Sigmoid colon (tissue), 7 donors: ENCODE measurements at places on chromosomes 16 and 17. TPM values are rescaled to one million over a fixed set of nuclear protein-coding genes. Genes with fewer than 3 reads are reported as not detected.

The ACSM2A gene
- not detected for total RNA-seq

The TBKBP1 gene
- total RNA-seq: 25.5 TPM

The MSLN gene
- total RNA-seq: not detected

The CCL4L2 gene
- total RNA-seq: not detected

The KCNJ12 gene
- total RNA-seq: 1.6 TPM

The MYH13 gene
- not detected for total RNA-seq

The MSI2 gene
- 25.8 TPM for total RNA-seq

The METTL23 gene
- total RNA-seq: 13.6 TPM

The CLEC18B gene
- 0.49 TPM for total RNA-seq

The KRTAP9-2 gene
- total RNA-seq: not detected

The PMP22 gene
- total RNA-seq: 350 TPM

The MAF gene
- 38.2 TPM for total RNA-seq

The SLC35G6 gene
- not detected for total RNA-seq

The TPPP3 gene
- total RNA-seq: 19.5 TPM

The DNAH3 gene
- total RNA-seq: not detected

The CCL8 gene
- total RNA-seq: not detected

The CCL7 gene
- total RNA-seq: not detected

The KRT38 gene
- total RNA-seq: not detected

The TNFSF13 gene
- 20.2 TPM for total RNA-seq
